T1000 (cell line): ENCODE measurements at places on chromosomes 7 and 10.

DNA sequence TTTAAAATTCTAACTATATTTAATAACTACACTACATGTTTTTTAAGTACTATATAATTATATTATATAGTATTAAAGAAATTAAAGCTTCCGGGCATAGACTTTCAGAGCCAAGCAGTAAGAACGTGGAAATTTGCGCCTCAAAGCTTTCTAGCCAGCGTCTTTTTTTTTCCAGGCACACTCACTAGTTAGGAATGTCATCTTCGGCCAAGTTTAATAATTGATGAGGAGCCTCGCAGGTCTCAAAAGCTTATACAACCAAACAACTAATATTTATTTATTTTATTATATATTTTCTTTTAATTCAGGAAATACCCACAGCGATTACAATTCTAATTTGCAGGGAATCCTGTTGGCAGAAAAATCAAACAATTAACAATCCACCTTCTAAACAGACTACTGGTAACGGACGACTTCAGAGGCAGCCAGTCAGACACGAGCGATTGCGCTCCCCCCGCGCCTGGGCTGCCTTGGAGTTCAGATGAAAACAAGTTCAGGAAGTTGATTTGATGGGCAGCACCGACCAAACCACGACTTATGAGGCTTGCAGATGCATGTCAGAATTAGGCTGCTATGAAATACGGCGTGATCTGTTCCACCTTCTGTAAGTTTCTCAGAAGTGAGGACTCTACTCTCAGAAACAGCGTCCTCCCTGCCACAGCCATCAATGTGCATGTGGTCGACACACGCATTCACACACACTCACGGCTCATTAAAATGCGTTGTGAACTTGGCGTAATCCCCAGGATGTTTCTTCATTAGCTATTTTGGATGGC, 431.8 kb upstream of the MGMT start:
- no peak for DNase-seq

DNA sequence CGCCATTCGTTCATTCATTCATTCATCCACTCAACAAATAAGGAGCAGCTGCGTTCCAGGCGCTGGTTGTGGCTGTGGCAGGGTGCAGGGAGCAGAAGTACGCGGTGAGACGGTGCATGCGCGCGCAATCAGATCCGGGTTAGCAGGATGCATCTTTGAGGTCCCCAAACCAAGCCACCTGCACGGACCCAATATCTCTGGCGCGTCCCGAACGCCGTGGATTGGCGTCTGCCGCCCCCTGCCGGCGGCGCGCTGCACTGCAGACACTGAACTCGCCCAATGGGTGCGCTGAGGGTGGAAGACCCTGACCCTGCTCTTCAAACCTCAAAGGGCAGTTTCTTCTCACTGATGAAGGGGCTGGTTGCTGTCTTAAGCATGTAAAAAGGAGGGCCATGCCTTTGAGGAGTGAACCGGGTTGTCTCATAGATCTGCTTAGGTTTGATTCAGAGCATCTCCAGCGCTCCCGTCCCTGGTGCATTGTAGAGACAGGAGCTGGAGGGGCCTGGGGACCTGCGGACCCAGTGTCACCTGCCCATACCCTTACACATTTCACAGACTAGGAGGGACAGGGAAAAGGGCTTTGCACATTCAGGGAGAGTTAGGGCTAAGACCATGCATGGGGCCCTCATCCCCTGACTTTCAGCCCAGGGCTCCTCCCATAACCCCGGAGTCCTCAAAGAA, 102.5 kb downstream of the RAMP3 start:
- no peak for DNase-seq

GRCh38 chr7:98230746-98231471, 19.7 kb downstream of the BHLHA15 start:
- DNase-seq, result no peak

GRCh38 chr7:120873401-120873800, 15.5 kb upstream of the TSPAN12 start:
- DNase-seq, result no peak
